Activated B cell treated with CpG ODN at 0.5 μM for 24 hours (primary cell): ENCODE measurements at places on chromosomes 6 and 20. TPM values are rescaled to one million over a fixed set of nuclear protein-coding genes. Genes with fewer than 3 reads are reported as not detected.

- H3K4me3 ChIP-seq, result no peak overlapping the region
- no peak for DNase-seq
- no peaks in the 10 kb centered on the region for H3K4me1 ChIP-seq
- H3K36me3 ChIP-seq, result no peaks in the 10 kb centered on the region
These were observed 333.4 kb downstream of the THBS2 start for GRCh38 chr6:168920289-168920688.

- peak overlapping the region; percentile 83 for H3K4me3 ChIP-seq
- H3K27ac ChIP-seq, result peak overlapping the region; percentile 86
- no peaks in the 10 kb centered on the region for H3K27me3 ChIP-seq
- peaks cover 8% of the 10 kb centered on the region for H3K36me3 ChIP-seq
These were observed 472 bp upstream of the PAQR8 start for GRCh38 chr6:52361414-52361944.

GRCh38 chr6:137927777-137928218 lies 60.7 kb downstream of the TNFAIP3 start:
- no peaks in the 10 kb centered on the region for H3K27me3 ChIP-seq
- H3K27ac ChIP-seq, result peak overlapping the region; percentile 85
- DNase-seq, result peak; percentile 51
- H3K36me3 ChIP-seq, result no peaks in the 10 kb centered on the region
- H3K4me1 ChIP-seq, result peaks cover 57% of the 10 kb centered on the region

DNA sequence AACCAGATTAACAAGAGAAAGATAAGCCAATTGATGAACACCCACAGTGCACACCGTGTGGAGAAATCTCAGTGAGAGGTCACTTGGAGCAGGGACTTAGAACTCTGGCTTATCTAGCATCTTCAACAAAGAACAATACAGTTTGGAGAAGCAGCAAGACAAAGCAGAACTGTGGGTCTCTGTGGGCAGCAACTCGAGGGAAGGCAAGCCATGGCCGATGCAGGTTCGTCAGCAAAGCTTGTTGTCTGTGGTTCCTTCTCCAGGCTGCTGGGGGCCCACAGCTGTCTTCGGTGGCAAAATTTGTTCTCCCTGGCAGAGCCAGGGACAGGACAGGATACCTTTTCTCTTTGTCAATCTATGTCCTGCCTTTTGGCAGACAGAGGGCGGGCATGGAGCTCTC lies 22.1 kb downstream of the RPP40 start:
- DNase-seq, result no peak
- H3K27ac ChIP-seq, result no peak overlapping the region
- peaks cover 6% of the 10 kb centered on the region for H3K27me3 ChIP-seq
- H3K36me3 ChIP-seq, result no peaks in the 10 kb centered on the region
- H3K4me1 ChIP-seq, result no peaks in the 10 kb centered on the region

DNA sequence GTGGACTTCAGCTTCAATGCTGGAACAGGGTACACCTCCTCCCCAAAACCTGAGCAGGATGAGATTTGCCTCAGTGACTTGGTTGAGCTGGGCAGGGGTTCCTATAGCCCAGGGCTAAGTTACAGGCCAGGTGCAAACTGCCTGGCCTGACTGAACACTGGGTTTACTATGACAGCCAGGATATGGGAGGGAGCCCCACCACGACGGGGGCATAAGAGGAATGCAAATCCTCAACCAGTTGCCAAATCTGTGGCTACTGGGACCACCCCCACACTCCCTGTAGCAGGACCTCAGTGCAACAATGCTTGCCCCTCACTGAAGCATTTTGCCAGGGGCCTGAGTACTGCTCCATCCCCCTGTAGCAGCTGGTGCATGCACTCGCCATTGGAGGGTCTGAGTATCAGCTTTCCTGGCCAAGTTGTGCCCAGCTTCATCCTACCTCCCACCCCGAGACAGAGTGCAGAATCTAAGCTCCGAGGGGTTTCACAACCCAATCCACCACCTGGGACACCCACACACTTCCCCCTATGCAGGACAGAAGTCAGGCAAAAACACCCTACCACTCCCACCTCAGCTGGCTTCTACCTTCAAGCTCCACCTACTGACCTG lies 27.6 kb downstream of the TREML4 start:
- no peak overlapping the region for H3K27ac ChIP-seq
- DNase-seq, result no peak
- H3K36me3 ChIP-seq, result peaks cover 2% of the 10 kb centered on the region
- no peak overlapping the region for H3K4me3 ChIP-seq
- peaks cover 12% of the 10 kb centered on the region for H3K4me1 ChIP-seq
- peaks cover 11% of the 10 kb centered on the region for H3K27me3 ChIP-seq

DNA sequence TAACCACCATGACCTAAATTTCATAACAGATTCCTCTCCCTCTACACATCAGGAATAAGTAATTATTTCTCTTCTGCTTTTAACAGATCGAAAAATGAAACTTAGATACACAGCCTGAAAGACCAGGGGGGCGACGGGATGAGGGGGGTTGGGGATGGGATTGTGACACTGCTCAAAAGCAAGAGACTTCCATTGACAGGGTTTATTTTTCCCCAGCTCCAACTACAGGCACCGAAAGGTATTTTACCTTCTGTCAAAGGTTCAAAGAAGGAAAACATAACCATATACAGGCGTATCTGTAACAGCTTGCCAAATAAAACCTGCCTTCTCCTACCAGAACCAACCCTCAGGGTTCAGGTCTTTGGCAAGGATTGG lies 1.3 kb downstream of the EPHA7 start:
- H3K27me3 ChIP-seq, result peaks cover 41% of the 10 kb centered on the region
- H3K36me3 ChIP-seq, result peaks cover 1% of the 10 kb centered on the region
- no peak for DNase-seq
- peaks cover 26% of the 10 kb centered on the region for H3K4me1 ChIP-seq

DNA sequence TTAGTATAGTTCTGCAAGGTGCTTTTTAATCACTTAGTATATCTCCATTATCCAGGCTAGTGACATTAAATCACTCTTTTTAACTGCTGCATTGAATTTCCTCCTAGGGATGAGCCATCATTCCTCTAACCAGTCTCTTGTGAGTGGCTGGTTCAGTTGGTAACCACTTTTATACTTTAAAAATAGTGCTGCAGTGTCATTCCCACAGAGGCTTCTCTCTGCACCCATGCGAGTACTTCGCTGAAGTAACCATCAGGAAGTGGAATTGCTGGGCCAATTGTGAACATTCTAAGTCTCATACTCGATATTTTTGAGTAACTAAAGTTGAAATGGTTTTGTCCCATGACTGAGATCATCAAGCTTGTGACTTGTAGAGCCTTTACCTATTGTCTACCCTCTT lies 2.1 kb downstream of the BTN3A2 start:
- H3K4me3 ChIP-seq, result peak overlapping the region; percentile 68
- no peaks in the 10 kb centered on the region for H3K27me3 ChIP-seq

DNA sequence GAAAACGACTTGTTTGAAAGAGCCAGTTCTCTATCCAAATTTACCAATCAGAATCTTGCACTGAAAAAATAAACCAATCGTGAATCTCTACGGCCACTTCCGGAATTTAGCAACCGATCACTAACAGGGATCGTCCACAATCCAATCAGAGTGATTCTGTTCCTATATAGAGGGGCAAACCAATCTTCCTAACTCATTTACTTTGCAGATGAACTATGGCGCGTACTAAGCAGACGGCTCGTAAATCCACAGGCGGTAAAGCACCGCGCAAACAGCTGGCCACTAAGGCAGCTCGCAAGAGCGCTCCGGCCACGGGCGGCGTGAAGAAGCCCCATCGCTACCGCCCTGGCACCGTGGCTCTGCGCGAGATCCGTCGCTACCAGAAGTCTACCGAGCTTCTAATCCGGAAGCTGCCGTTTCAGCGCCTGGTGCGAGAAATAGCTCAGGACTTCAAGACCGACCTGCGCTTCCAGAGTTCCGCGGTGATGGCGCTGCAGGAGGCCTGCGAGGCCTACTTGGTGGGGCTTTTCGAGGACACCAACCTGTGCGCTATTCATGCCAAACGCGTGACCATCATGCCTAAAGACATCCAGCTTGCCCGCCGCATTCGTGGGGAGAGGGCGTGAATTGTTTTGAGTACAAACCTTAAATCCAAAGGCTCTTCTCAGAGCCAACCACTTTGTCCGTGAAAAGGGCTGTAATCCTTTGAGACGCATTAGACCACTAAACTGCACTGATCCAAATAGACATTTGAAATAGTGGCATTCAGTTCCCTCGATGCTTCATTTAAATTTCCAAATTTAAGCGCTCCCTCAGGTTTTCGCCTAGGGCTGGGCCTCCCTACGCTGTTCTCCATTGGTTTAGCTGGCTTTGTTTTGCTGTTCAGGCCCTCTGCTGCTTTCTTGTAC lies 138.0 kb downstream of the HFE start:
- H3K36me3 ChIP-seq, result peaks cover 6% of the 10 kb centered on the region
- H3K27me3 ChIP-seq, result no peaks in the 10 kb centered on the region
- no peak overlapping the region for H3K27ac ChIP-seq
- H3K4me3 ChIP-seq, result no peak overlapping the region
- no peaks in the 10 kb centered on the region for H3K4me1 ChIP-seq

DNA sequence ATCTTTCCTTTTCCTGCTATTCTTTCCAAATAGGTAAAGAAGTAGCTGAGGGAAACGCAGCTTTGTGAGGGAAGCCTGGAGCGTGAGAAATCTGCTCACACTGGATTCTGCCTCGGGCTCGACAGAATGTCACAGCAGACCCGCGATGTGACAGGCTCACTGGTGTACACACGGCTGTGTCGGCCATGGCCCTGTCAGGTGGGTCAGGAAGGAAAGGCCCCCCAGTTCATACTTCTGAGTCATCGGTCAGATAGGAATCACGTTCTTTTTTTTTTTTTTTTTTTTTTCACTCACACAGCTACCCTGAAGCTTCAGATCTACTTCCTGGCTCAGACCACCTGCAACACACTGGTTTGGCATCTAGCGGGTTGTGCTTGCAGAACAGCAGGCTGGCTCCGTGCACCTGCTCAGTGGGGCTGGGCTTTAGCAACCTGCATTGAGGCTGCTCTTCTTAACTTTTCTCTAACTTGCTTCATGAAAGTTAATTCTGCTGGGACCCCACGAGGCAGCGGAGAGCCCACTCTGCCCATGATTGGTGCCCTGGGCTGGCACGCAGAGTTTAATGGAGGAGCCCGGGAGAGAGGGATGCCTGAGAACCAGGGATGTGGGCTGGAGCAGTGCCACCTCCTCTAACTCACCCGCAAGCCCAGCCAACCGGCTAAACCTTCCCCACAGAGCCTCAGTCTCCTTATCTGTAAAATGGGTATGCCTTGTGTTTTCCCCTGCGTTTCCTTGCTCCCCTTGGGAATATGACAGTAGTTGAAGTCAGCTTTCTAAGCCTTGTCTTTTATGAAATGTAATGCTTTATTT lies 61.5 kb upstream of the FNDC1 start:
- DNase-seq, result peak; percentile 50
- H3K27ac ChIP-seq, result peak overlapping the region; percentile 98
- H3K4me3 ChIP-seq, result peak overlapping the region; percentile 65
- H3K4me1 ChIP-seq, result peaks cover 88% of the 10 kb centered on the region
- no peaks in the 10 kb centered on the region for H3K27me3 ChIP-seq

DNA sequence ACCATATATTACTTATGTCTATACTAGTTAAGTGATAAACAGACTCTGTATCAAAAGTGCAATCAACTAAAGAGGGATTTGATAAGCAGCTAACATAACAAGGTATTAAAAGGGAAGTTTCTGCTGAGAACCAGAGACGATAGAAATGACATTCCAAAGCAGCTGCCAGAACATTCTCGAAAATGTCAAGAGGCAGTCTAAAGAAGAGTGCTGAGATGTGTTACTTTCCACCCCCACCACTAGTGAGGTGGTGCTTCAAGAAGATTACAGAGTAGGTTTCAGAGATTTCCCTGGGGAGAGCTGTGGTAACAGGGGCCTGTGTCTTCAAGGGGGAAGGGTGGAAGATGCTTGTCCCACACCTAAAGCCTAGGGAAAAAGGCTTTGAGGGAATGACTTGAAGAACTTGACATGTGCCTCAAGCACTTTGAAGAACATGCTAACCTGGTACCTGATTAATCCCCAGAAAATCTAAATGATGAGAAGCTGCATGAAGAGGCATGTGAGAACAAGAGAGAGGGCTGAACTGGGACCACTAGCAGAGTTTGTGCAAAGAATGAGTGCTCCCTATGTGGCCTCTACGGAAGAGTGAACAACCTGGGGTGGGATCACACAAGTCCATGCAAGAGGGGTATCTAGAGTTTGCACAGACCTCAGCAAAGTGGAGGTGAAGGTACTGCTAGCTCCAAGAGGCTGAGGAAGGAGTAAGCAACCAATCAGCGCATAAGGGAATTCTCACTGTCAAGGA lies 5.0 kb downstream of the FAM184A start:
- no peak overlapping the region for H3K27ac ChIP-seq
- no peaks in the 10 kb centered on the region for H3K36me3 ChIP-seq
- no peak overlapping the region for H3K4me3 ChIP-seq
- H3K27me3 ChIP-seq, result peaks cover 15% of the 10 kb centered on the region
- H3K4me1 ChIP-seq, result peaks cover 7% of the 10 kb centered on the region
- no peak for DNase-seq

GRCh38 chr6:113381959-113382358 lies 475.2 kb upstream of the MARCKS start:
- no peak overlapping the region for H3K27ac ChIP-seq
- peaks cover 7% of the 10 kb centered on the region for H3K4me1 ChIP-seq
- H3K36me3 ChIP-seq, result no peaks in the 10 kb centered on the region
- DNase-seq, result no peak
- no peak overlapping the region for H3K4me3 ChIP-seq

GRCh38 chr6:89025633-89026032 lies 54.9 kb upstream of the PNRC1 start:
- no peak overlapping the region for H3K27ac ChIP-seq
- no peaks in the 10 kb centered on the region for H3K4me1 ChIP-seq
- no peak overlapping the region for H3K4me3 ChIP-seq
- H3K36me3 ChIP-seq, result no peaks in the 10 kb centered on the region

DNA sequence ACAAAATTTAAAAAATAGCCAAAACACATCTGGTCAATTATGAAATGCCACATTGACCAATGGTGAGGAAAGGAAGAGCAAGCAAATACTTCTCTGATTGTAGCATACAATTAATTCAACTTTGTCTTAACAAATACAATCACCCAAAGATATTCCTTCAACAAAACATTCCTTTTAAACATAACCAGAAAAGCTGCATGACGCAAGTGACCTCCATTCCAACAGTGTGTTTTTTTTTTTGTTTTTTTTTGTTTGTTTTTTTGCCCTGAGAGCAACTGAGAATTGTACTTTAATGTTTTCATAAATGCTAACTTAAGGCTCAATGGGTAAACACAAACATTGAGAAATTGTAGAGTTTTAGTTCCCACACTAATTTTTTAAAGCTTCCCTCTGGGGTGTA lies 184.4 kb downstream of the PTPRK start:
- no peaks in the 10 kb centered on the region for H3K36me3 ChIP-seq
- DNase-seq, result no peak
- H3K27me3 ChIP-seq, result no peaks in the 10 kb centered on the region
- H3K4me3 ChIP-seq, result no peak overlapping the region
- H3K27ac ChIP-seq, result no peak overlapping the region

The TRIM10 gene
- not detected in 2 replicates for total RNA-seq

The PLCG1 gene
- 61.1 and 61.8 TPM in 2 replicates for total RNA-seq

The OPN5 gene
- total RNA-seq, result not detected in 2 replicates

The KCNK16 gene
- not detected in 2 replicates for total RNA-seq

The HCRTR2 gene
- total RNA-seq, result not detected in 2 replicates

The NRN1 gene
- 0.12 TPM in 1 of 2 replicates, not detected in the other for total RNA-seq

The SLC32A1 gene
- total RNA-seq, result not detected in 2 replicates

The FAM209B gene
- 1.4 and 1.5 TPM in 2 replicates for total RNA-seq

The SLC17A1 gene
- total RNA-seq, result not detected in 2 replicates
